DND-41 (cell line): ENCODE measurements at places on chromosomes 4 and X.

DNA sequence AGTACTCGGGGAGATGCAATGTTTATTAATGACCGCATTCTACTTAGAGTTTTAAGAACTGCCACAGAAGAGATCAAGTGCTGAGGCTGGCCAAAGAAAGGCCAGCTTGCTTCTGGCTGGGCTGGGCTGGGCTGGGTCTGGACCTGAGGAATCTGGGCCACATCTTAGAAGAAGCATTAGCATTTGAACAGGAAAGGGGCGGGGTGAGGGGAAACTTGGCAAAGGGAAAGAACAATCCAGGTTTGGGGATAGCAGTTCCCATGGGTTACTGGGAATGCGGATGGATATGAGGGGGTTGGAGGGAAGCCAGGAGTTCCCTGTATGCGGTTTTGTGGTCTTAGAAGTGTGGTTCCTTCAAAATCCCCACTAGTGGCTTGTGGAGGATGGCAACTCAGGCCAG is 83.3 kb downstream of the CLDN34 start:
- H3K4me1 ChIP-seq, result no peaks in the 10 kb centered on the region
- H3K27ac ChIP-seq, result no peak overlapping the region
- no peak for DNase-seq
- H3K36me3 ChIP-seq, result no peaks in the 10 kb centered on the region

DNA sequence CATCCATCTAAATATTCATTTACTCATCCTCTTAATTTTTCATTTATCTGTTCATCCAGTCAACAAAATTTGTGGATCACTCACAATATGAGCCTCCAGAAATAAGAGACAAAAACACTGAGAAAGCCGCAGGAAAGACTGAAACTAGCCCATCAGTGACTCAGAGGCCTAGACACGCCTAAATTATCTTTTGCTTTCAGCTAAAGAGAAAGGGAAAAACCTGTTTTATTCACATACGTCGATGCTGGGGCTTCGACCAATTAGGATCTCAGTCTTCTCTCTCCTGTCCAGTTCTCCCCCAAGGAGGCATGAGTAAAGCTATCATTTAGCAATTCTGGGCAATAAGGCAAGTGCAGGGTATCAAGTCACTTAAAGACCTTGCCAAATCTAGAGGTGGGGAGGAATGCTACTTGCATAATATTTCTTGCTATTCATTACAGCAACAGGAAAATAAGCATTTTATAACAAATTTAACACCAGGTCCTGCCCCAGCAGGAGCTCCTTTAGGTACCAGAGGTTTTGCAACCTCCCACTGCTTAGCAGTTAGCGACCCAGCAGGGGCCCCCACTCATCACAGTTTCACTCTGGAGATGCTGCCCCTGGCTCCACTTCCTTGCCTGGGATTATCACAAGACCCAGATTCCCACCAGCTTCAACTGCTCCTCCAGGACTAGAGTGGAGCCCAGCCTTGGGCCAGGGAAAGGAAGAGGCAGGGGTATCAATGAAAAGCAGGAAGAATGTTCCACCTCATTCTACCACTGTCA is 30.1 kb upstream of the TMEM154 start:
- H3K36me3 ChIP-seq, result no peaks in the 10 kb centered on the region
- peaks cover 3% of the 10 kb centered on the region for H3K27me3 ChIP-seq
- no peaks in the 10 kb centered on the region for H3K4me1 ChIP-seq
- no peak overlapping the region for H3K4me3 ChIP-seq

DNA sequence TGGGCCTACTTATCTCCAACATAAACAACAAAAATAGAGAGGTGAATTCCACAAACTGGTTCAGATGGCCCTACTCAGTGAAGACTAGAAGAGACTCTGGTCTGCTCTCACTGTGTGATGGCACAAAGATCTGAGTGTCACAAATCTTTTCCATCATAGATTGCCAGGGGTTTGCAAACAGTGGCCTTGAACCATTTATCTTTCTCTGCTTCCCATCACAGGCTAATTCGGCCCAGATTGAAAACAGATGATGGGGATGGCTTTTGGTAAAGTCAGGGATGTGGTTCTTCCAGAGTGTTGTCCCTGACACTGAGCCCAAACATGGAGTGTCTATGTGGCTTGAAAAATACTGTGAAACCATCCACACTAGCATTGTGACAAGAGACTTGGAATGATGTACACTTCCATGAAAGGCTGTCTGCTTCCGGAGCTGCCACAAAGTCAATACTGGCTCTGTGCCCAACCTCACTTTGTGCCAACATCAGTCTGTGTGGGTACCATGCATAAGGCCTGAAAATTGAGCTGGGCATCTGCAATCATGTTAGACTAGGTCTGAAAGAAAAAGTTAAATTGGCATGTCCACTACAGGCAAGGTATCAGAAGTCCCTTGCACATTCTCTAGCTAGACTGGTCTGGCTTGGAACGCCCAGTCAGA is 25.2 kb upstream of the PLAC1 start:
- no peak overlapping the region for H3K4me3 ChIP-seq
- H3K4me1 ChIP-seq, result no peaks in the 10 kb centered on the region
- no peak overlapping the region for H3K27ac ChIP-seq
- H3K27me3 ChIP-seq, result no peaks in the 10 kb centered on the region

- H3K27me3 ChIP-seq, result no peaks in the 10 kb centered on the region
- H3K27ac ChIP-seq, result no peak overlapping the region
- H3K4me1 ChIP-seq, result no peaks in the 10 kb centered on the region
- H3K4me3 ChIP-seq, result no peak overlapping the region
Measured at GRCh38 chr4:93756101-93756500, 72.5 kb upstream of the ATOH1 start.

DNA sequence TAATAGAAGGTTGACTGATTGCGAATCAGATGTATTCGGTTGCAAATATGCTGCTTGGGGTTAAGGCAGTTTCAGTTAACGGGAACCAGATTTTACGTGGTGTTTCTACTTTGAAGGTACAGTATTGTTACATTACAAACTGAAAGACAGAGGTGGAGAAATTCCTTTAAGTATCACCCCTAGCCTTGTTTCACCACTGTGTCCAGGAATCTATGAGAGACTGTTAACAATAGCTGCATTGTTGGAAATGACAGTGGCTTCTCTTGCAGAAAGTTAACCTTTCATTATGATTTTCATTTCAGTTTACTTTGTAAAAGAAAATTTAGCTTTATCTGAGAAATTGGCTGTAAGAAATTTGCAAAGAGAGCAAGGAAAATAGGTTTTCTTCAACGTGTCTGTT is 2.6 kb downstream of the CDKL5 start:
- DNase-seq, result no peak
- no peak overlapping the region for H3K27ac ChIP-seq
- peaks cover 20% of the 10 kb centered on the region for H3K4me1 ChIP-seq
- no peak overlapping the region for H3K4me3 ChIP-seq

DNA sequence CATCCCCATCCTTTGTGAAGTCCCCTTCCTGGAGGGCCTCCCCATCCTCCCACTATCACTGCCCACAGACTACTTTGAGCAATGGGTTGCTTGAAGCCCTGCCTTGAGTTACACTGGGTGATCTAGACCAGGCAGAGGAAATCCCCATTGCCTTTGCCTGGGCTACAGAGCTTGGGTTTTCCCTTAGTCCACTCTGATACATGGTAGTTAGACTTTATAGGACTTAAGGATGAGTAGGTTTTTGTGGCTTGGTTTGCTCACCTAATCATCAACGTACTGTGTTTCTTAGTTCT is 56.6 kb downstream of the TMEM131L start:
- H3K4me3 ChIP-seq, result peak overlapping the region; percentile 2; the same call in 1 of the 2 replicates
- peaks cover 61% of the 10 kb centered on the region for H3K36me3 ChIP-seq
- peak overlapping the region; percentile 92 for H3K27ac ChIP-seq
- H3K27me3 ChIP-seq, result no peaks in the 10 kb centered on the region
- DNase-seq, result peak; percentile 74

GRCh38 chr4:118753685-118754084 is 68.5 kb downstream of the METTL14 start:
- DNase-seq, result no peak
- no peak overlapping the region for H3K27ac ChIP-seq
- H3K27me3 ChIP-seq, result no peaks in the 10 kb centered on the region
- H3K36me3 ChIP-seq, result peaks cover 43% of the 10 kb centered on the region
- H3K4me1 ChIP-seq, result no peaks in the 10 kb centered on the region
- no peak overlapping the region for H3K4me3 ChIP-seq

DNA sequence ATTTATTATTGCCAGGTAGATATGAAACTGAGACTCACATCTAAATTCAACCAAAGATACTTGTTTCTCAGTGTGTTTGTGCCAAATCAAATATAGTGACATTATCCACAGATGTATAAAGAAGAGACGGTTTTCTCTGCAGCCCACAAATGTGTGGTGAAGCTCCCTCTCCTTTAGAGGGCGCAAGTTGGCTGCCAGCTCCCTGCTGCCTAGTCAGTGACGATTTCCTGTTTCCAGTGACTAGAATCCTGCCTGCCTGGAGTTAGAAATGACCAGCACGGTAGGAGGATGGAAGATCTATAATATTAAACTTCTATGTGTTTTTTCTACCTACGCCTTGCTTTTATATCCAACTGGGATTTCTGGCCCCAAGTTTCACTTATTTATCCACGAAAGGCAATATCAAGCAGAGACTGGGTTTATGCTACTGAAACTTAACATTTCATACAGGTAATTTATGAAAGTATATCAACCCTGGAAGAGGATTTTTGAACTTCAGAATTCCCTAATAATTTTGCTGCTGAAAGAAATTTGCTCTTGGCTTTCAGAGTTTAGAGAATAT is 1793.7 kb upstream of the TENM3 start:
- no peaks in the 10 kb centered on the region for H3K36me3 ChIP-seq
- peaks cover 4% of the 10 kb centered on the region for H3K4me1 ChIP-seq
- H3K27ac ChIP-seq, result no peak overlapping the region; the same call in 1 of the 2 replicates
- peak overlapping the region; percentile 30; the same call in 1 of the 2 replicates for H3K4me3 ChIP-seq

DNA sequence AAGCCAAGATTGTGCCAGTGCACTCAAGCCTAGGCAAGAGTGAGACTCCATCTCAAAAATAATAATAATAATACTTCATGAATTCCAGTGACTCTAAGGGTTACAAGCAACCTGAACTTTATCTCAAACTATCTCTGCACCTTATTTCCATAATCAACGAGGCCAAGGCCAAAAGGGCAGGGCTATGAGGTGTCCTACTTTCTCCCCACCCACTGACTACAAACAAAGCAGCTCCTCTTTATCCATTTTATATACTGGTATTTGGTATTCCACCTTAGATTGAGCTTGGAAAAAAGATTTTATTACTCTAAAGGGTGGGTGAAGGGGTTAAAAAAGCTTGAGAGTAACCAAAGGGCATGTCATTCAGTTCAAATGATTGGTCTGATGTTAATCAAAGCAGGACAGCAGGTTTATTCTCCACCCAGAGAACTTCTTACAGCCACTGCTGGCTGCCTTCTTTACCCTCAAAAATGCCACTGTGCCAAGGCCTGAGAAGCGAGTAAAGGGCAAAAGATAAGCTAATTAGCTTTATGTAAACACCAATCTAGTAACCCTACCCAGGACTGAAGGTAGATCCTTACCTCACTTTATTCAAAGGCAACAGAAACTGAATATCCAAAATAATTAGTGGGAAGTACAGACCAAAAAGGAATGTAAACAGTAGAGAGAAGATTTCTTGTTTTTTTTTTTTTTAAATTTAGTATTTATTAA is 28.2 kb downstream of the APOO start:
- H3K36me3 ChIP-seq, result peaks cover 4% of the 10 kb centered on the region; the same call in 1 of the 2 replicates
- H3K27ac ChIP-seq, result no peak overlapping the region
- no peaks in the 10 kb centered on the region for H3K27me3 ChIP-seq
- no peak overlapping the region for H3K4me3 ChIP-seq

DNA sequence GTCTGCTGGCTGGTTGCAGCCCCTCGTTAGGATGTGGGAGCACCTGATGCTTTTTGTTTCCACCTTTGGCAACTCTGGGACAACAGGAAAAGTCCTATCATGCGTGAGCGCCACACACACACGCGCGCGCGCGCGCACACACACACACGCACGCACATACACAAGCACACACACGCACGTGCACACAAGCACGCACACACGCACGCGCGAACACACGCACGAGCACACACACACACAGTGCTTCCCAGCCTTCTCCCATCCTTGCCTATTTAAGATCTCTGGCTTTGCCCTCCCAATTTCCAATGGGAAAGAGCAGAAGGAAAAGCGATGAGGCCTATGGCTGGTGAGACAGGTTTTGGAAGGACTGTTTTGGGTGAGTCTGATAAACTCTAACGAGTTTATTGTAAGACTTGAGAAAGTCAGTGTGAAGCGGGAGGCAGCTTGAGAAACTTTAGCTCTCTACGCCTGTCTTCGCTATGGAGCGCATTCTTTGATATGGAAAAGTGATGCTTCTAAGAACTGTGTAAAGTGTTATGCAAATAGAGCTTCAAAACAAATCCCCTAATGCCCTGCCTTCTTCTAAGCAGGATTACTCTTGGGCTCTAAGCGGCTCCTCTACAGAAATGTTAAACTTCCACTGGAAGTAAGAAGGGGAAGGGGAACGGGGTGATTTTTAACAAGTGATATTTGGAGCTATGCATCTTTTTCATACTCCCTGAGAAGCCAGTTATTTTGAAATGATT is 11.8 kb downstream of the SUPT20HL1 start:
- H3K4me3 ChIP-seq, result no peak overlapping the region
- H3K27me3 ChIP-seq, result no peaks in the 10 kb centered on the region
- no peaks in the 10 kb centered on the region for H3K36me3 ChIP-seq
- no peak overlapping the region for H3K27ac ChIP-seq
- DNase-seq, result no peak

GRCh38 chr4:28287831-28288233 is 1427.2 kb downstream of the STIM2 start:
- no peaks in the 10 kb centered on the region for H3K4me1 ChIP-seq
- DNase-seq, result no peak
- H3K27ac ChIP-seq, result no peak overlapping the region
- no peaks in the 10 kb centered on the region for H3K36me3 ChIP-seq
- H3K4me3 ChIP-seq, result no peak overlapping the region

- H3K27ac ChIP-seq, result peak overlapping the region; percentile 93
- DNase-seq, result no peak
- H3K27me3 ChIP-seq, result no peaks in the 10 kb centered on the region
- peak overlapping the region; percentile 56 for H3K4me3 ChIP-seq
- peaks cover 9% of the 10 kb centered on the region; the same call in 1 of the 2 replicates for H3K36me3 ChIP-seq
Measured at GRCh38 chrX:120561634-120562568, 1.1 kb upstream of the CUL4B start.

DNA sequence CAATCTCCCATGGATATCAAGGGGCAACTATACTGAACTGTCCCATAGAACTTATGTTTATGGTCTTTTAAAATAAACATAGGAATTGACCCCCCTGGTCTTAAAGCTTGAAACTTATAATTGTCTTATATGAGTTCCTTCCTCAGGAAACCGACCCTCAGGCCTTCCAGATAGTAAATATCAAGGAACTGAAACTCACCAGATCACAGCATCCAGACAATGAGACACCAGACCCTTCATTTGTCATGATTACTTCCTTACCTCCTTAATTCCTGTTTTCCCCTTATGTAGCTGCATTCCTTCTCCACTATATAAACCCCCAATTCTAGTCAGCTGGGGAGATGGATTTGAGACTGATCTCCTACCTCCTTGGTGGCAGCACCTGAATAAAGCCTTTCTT is 94.8 kb upstream of the GRPR start:
- H3K4me1 ChIP-seq, result no peaks in the 10 kb centered on the region
- H3K4me3 ChIP-seq, result no peak overlapping the region
- H3K36me3 ChIP-seq, result no peaks in the 10 kb centered on the region

GRCh38 chrX:39253551-39253950 is 452.3 kb downstream of the MID1IP1 start:
- no peaks in the 10 kb centered on the region for H3K36me3 ChIP-seq
- DNase-seq, result no peak
- no peaks in the 10 kb centered on the region for H3K27me3 ChIP-seq
- no peaks in the 10 kb centered on the region for H3K4me1 ChIP-seq

- no peaks in the 10 kb centered on the region for H3K27me3 ChIP-seq
- no peak overlapping the region for H3K4me3 ChIP-seq
Measured at GRCh38 chrX:116226665-116227484, 56.3 kb downstream of the AGTR2 start.
